NCI-H1092 treated with DMSO at 0.1 percent for 48 hours (cell line): ENCODE measurements at places on chromosomes 11 and 22.

DNA sequence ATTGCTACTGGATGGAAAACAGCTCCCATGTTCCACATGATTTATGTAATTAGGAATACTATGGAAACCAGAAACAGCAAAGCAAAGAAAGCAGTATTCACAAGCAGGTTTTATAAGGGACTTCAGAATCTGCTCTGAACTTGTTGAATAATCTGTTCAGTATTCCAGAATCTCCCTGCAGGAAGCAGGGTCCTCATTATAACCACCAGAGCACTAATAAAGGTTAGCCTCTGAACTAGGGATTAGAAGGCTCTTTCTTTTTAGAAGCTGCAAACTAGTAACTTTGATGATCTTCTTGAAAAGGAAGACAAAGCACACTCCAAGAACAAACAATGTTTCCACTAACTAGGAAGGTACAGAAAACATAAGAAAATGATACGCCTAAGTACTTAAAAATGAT, 125.8 kb downstream of the DCDC1 start:
- no peak for DNase-seq

- DNase-seq = no peak
Measured at GRCh38 chr11:117097014-117097388, 1.2 kb downstream of the SIK3 start.

GRCh38 chr11:30350384-30350783, 27.5 kb downstream of the ARL14EP start:
- DNase-seq = no peak

DNA sequence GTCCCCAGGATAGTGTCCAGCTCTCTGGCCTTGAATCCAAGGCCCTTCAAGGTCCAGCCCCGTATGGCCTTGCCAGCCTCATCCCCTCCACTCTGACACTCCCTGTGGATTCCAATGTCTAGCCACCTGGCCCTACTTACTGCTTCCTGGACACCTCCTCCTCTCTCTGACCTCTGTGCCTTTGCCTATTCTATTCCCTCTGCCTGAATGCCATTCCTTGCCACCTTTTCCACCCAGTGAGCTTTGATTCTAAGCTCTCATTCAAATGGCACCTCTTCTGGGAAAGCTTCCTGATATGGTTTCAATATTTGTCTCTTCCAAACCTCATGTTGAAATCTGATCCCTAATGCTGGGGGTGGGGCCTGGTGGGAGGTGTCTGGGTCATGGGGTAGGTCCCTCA, 31.9 kb upstream of the TTLL12 start:
- no peak for DNase-seq

GRCh38 chr11:46275964-46276641, 1.4 kb upstream of the CREB3L1 start:
- no peak for DNase-seq

DNA sequence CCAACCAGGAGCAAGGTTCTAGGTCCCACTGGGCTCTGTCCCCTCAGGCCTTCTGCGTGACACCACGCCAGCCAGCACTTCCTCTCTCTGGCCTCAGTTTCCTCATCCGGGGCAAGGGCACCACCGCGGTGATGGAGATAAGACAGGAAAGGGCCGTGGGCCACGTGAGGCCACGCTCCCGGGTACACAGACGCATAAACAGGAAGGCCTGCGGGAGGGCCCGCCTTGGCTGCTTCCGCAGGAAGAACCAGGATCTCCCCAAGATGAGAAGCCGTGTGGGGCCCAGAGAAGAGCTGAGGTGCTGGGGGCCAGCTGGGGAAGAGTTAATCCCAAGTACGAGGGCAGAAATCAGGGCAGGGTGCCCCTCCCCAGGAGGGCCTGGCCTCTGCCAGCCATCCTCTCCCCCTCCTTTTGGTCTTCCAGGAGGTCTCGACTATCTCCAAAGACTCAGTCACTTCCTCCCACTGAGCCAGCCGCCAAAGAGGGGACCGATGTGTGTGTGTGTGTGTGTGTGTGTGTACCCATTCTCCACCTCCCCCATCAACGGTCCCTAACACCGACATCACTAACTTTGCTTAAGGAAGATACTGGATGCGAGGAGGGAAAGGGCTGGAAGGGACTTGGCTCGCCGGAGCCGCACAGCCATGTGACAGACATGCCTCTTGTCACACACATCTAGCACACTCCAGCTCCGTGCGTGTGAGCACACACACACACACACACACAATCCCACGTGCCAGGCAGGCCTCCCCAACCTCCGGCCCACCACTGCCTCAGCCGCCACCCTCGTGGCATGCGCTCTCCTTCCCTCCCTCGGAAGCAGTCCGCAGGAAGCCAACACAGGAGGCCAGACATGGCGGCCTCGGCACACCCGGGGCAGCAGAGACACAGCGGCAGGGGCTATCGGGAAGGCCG, 1.4 kb downstream of the MFNG start:
- DNase-seq = no peak

- DNase-seq = no peak
Measured at GRCh38 chr22:48433647-48434046, 1394.0 kb downstream of the BRD1 start.

DNA sequence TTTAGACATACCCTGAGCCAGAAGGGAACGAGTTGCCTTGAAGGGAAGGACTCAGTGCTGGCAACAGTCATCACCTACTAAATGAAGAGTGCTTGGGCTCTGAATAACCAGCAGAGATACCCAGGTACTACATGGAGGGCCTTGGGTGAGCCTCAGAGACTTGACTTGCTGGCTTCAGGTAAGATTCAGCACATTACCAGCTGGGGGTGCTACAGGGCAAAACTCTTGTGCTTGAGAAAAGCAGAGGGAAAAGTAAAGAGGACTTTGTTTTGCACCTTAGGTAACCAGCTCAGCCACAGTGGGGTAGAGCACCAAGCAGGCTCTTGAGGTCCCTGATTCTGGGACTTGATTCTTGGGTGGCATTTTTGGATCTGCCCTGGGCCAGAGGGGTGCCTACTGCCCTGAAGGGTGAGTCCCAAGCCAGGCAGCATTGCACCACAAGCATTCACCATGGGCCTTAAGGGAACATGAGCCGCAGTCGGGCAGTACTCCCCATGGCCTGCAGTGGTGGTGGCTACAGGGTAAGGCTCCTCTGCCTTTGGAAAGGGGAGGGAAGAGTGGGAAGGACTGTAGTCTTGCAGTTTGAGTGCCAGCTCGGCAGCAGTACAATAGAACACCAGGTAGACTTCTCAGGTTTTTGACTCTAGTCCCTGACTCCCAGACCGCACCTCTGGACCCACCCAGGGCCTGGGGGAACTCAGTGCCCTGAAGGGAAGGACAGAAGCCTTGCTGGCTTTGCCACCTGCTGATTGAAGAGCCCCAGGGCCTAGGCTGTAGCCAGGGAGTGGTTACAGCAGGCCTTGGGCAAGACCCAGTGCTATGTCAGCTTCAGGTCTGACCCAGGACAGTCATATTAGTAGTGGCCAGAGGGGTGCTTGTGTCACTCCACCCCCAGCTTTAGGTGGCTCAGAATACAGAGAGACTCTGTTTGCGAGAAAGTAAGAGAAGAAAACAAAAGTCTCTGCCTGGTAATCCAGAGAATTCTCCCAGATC, 22.7 kb upstream of the PLEKHA7 start:
- DNase-seq = no peak

- DNase-seq = no peak
Measured at GRCh38 chr22:40388231-40388630, 17.8 kb downstream of the SGSM3 start.

DNA sequence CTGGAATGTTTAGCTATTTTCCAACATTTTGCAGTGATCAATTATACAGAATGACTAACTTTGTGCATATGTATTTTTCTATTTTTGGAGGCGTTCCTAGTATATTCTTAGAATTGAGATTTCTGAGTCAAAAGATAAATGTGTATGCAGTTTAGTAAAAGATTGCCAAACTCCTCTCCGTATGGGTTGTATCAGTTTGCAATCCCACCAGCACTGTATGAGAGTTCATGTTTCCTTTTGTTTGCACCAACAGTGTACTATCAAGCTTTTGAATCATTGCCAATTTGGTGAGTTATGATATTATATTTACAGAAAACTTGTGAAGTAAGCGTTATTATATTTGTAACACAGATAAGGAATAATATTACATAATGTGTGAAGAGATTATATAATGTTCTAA, 658.7 kb downstream of the JRKL start:
- DNase-seq = no peak

GRCh38 chr11:73193251-73194033, 24.6 kb upstream of the P2RY2 start:
- no peak for DNase-seq

- DNase-seq = no peak
Measured at GRCh38 chr11:126317756-126318573, 14.1 kb downstream of the DCPS start.
